ENCODE measurements at places on chromosomes 6 and 20.

DNA sequence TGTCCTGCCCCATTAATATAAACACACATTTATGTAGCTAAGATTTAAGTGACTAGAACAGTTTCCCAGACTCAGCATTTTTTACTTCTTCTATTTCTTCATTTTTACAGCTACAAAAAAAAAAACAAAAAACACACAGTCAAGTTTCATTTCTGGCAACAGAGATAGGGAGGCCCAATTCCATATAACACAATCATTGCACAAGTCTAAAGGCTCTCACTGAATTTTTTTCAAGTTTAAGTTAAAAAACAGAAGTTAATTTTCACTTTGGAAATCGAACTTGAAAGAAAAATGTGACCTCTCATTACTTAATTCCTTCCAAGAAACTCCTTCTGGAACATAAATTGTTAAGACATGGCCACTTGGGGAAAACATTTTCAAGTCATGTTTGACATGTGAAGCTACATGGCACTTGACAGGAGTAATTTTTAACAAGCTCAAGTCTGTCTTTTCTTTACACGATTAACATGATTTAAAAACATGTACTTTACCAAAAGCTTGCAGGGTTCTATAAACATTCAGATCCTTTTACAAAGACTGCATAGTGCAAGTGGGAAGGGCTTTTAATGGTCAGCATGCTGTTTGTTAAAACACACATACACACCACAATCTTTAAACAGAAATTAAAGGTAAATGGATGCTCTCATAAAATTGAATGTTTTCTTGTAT lies 100.1 kb upstream of the CCDC28A start:
- DNase-seq: peak; percentile 67

GRCh38 chr6:43970913-43971775 lies 156.1 kb downstream of the MRPL14 start:
- DNase-seq: peak; percentile 45

DNA sequence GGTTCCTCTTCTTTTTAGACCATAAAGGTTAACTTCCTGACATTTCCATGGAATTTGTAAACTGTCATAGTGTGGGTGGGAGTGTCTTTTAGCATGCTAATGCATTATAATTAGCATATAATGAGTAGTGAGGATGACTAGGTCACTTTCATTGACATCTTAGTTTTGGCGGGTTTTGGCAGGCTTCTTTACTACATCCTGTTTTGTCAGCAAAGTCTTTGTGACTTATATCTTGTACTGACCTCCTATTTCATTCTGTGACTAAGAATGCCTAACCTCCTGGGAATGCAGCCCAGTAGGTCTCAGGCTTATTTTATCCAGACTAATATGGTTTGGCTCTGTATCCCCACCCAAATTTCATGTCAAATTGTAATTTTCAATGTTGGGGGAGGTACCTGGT lies 149.6 kb upstream of the SYNCRIP start:
- no peak for DNase-seq

- no peak for DNase-seq
These were observed 14.0 kb downstream of the PAQR8 start for GRCh38 chr6:52375780-52376556.

DNA sequence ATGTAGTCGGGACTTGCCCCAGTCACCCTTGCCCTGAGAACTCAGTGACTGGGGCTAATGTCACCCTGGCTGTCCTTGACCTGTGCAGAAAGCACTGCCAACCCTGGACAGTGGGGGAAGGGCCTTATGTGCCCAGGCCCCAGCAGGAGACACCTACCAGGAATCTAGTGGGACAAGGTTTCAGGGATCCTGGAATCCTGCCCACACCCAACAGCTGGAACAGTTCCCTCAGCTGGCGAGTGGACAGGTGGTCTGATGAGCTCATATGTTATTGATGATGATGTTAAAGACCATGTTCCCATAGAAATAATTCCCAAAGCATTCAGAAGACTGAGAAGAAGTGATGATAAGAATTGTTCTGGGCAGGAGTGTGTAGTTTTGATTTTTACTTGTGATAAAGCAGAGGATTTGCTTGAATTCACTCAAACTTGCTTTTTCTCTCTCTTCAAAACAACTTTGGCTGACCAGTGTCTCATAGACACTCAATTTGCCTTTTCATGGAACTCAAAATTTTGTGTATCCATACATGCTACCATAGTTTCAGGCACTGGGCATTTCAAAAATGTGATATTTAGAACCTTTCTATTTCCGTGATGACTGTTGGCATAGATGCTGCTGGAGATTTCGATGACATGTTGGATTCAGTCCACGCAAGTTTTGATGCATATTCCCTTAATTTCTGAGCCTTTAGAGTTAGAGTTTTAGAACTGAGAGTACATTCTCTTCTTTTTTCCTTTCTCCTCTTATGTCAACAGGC lies 79.3 kb downstream of the SLC22A3 start:
- no peak for DNase-seq

GRCh38 chr20:15886250-15886649 lies 687.0 kb downstream of the KIF16B start:
- DNase-seq: no peak

DNA sequence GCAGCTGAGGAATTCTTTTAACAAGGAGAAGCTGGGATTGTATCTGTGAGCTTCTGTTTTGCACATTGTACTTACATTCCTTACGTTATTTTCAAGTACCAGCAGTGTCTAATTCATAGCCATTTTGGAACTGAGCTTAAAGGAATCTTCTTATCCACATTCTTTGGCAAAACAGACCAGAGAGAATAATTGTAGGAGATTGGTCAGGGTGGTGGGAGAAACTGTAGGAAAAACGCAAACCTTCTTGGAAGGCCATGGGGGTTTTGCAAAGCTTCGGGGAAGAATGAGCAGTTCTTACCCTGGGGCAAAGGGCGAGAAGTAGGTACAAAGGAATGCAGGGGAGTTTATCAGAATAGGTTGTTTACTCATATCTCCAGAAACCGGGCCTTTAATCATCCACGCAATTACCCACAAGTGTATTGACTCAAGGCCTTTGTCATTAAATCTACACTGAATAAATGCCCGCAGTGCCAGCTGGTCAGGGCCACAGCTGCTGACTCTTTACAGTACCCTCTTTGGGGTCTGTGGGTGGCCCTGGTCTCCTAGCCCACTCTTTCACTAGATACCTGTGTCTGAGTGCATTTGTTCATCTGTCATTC lies 39.6 kb upstream of the SPTLC3 start:
- no peak for DNase-seq

- DNase-seq: no peak
These were observed 40.9 kb downstream of the RNF182 start for GRCh38 chr6:13965582-13966127.

GRCh38 chr6:160051390-160051789 lies 70.2 kb upstream of the SLC22A1 start:
- peak; percentile 88 for DNase-seq

DNA sequence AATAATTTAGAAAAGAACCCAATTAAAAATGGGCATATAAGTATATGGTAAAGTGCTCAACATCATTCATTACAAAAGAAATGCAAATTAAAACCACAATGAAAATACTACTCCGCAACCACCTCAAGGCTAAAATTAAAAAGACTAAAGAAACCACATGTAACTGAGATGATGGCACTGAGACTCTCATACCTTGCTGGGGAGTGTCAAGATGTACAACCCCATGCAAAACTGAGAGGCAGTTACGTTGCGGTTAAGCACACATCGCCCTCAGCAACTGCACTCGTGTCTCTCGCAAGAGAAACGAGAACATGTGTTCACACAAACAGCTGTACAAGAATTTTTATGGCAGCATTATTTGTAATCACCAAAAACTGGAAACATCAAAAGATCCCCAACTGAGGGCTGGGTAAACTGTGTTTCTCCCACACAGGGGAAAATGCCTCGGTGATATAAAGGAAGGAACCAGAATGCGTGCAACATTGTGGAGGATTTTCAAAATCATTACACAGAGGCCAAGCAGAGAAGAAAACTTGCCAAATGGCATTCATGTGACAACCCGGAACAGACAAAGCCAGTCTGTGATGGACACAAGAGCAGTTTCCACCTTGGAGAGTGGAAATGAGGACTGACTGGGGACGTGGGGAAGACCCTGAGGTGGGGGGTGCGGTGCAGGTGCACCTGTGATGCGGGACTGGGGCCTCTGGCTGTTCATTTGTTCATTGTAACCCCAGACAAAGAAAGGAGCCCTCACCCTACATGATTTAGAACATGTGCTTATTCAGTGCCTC lies 144.9 kb downstream of the WDR27 start:
- DNase-seq: no peak

DNA sequence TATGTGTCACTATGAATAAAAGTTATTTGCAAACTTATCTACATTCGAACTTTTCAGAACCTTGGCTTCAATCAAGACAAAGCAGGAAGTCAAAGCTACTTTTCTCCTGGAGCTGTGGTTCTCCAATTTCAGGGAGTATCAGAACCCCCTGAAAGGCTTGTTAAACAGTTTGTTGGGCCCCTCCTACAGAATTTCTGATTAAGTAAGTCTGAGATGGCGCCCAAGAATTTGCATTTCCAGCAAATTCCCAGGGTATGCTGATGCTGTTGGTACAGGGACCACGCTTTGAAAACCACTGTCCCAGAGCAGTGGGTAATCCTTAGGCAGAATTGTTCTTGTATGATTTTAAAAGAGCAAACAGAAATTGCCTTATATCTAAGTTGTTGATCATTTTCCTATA lies 189.9 kb upstream of the KCNG1 start:
- no peak for DNase-seq

DNA sequence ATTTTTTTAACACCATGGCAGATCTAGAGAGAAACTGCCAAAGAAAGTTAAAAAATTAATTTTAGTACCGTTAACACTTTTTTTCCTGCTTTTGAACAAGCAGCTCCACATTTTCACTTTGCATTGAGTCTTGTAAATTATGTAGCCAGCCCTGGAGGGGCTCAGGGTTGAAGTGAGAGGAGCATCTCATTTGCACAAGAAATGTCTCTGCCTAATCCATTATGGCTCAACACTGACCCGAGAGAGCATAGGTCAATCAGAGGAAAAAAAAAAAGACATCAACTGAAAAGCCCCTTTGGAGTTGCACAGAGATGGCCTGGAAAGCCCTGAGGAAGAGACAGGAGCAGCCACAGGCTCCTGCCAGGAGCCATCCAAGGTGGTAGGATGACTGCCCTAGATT lies 4.3 kb upstream of the SLPI start:
- DNase-seq: no peak

GRCh38 chr6:98824162-98824901 lies 10.0 kb upstream of the POU3F2 start:
- no peak for DNase-seq

GRCh38 chr20:59912609-59913008 lies 20.8 kb downstream of the SYCP2 start:
- peak; percentile 64 for DNase-seq

DNA sequence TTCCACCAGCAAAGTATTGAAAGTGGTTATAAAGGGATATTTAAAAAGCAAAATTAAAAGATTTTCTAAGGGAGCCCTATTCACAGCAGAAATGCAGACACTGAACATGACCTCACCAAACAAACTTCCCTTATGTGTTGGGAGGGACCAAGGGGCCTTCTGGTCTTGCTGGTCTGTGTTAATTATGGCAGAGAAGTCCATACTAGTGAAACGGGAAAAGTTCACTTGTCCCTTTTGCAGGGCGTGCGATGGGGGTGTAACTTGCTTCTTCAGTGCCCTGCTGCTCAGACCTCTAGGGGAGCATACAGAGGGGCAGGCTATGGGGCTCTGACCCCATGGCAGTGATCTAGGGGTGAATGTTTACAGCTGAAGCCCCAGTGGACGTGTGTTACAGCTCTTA lies 53.0 kb upstream of the ZNF337 start:
- no peak for DNase-seq

- no peak for DNase-seq
These were observed 59.6 kb upstream of the EDN1 start for GRCh38 chr6:12230523-12230922.

DNA sequence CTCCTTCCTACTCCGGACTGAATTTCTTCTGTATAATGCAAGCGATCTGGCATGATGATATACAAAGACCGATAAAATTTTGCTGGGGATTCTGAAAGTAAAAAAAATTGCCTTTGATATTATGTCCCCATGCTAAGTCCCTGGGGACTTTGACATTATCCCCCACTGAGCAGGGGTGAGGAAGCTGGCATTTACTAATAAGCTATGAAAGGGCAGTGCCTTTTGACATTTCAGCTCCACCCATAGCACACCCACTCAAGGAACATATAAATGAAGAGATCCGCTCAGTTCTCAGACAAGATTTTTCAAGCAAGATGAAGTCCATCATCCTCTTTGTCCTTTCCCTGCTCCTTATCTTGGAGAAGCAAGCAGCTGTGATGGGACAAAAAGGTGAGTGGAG lies at the start of gene SEMG2:
Gene SEMG2, plus strand, starts transcription at position 298 of the 400 bp plus-strand sequence. Its CDS starts 17 bp downstream, at position 315.
- DNase-seq: no peak

- no peak for DNase-seq
These were observed 280.5 kb upstream of the MMS22L start for GRCh38 chr6:97563529-97563928.

GRCh38 chr6:164967102-164967501 lies 342.3 kb downstream of the C6orf118 start:
- DNase-seq: no peak

- peak; percentile 59 for DNase-seq
These were observed 179.2 kb upstream of the BMP2 start for GRCh38 chr20:6588296-6588695.

DNA sequence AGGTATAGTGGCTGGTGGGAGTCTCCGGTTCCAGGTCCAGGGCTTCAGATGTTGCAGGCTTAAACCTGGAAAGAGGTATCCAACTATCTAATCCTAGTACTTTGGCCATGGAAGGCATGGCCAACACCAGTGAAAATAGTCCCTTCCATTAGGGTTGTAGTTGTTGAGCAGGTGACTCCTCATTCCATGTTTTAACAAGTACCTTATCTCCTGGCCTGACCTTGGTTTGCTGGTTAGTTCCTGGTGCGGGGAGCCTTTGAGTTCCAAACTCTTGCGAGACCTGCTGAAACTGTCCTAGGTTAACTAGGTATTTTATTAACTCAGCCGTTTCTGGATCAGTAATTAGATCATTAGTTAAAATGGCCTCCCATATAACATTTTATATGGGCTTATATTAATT lies 165.1 kb upstream of the PROKR2 start:
- no peak for DNase-seq

GRCh38 chr6:127717384-127717783 lies 140.4 kb downstream of the C6orf58 start:
- DNase-seq: no peak

GRCh38 chr6:105677671-105678475 lies 275.0 kb upstream of the PREP start:
- DNase-seq: no peak

GRCh38 chr6:49531774-49532569 lies 18.5 kb upstream of the C6orf141 start:
- peak; percentile 91 for DNase-seq

DNA sequence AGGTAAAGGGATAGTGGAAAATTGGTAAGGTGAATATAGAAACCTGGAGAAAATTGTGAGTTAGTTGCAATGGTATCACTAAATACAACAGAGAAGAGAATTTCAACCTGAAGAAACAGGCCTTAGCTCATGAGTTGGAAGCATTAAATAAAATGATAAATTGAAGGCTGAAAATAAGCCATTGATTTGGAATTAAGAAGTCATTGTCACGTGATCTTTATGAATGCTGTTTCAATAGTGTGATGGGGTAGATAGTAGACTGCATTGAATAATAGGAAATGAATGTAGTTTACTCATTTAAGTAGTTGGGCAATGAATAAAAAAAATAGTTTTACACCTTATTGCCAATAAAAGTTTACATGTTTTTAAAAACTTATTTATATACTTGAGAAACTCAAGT lies 88.5 kb upstream of the ADGRB3 start:
- DNase-seq: no peak

All from hematopoietic multipotent progenitor cell treated with erythropoietin and hydrocortisone succinate and interleukin-3 and kit ligand, for 4 days (in vitro differentiated cells).